ENCODE measurements at places on chromosomes 4 and X. TPM values are rescaled to one million over a fixed set of nuclear protein-coding genes. Genes with fewer than 3 reads are reported as not detected.

The FRMD7 gene
- polyA plus RNA-seq = not detected

The BEND2 gene
- not detected for polyA plus RNA-seq

DNA sequence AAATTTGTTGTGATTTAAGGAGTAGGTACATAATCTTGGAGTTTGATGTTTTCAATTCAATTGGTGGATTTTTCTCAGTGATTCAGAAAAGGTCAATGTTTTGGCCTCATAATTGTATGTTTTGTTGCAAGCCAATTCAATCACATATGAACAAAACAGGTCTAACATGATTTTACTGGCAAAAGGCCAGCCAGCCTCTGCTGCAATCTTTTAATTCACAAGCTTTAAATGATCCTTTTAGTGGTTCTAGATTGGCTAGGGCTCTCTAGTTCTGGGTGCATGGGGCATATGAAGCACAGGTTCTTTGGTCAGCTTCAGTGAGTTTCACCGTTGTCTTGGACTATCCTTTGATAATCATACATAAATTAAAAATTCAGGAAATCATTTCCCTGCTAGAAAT is 19.2 kb upstream of the SLC6A14 start:
- peak; percentile 26 for DNase-seq

DNA sequence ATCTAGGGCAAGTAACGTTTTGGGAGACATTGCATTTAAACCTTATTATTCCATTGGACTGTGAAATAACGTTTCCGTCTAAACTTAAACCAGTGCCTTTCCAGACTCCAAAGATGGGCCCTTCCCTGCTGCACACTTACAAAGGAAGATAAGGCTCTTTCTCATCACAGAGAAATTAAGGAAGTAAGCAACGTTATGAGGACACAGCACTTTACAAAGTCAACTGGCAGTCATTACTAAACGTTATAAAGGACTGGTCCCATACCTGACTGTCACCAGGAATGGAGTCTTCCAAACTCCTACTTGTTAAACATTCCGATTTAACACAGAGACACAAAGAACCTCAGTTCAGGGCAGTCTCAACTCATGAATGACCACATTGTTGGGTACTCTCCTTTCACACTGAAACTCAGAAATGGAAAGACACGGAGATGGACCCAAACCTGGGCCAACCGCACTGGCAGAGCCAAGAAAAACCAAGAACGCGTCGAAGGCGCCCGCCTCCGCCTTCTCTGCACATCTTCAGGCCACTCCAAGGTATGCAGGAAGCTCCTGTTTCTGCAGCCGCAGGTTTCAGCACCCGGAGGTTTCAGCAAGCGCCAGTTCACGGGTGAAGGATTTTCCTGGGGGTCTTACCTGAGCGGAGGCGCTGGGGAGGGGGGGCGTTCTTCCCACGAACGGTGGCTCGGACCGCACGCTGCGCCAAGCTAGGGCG is 670 bp downstream of the PAPSS1 start:
- peak; percentile 72 for DNase-seq

DNA sequence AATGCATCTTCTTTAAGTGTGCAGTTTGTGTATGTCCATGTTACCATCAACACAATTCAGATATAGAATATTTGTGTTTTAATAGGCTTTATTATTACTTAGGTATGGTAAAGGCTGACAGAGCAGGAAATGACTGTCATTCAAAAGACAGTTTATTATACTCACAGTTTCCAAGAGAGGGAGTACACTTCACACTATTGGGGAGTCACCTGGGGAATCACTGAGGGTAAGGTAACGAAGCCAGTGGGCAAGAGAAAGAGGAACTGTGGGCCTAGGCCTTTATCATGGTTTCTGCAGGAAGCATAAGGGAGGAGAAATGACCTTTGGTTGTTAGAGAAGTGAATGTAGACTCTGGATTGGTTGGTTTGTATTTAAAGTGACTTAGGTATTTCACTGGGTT is 235.1 kb upstream of the HCCS start:
- DNase-seq = no peak

DNA sequence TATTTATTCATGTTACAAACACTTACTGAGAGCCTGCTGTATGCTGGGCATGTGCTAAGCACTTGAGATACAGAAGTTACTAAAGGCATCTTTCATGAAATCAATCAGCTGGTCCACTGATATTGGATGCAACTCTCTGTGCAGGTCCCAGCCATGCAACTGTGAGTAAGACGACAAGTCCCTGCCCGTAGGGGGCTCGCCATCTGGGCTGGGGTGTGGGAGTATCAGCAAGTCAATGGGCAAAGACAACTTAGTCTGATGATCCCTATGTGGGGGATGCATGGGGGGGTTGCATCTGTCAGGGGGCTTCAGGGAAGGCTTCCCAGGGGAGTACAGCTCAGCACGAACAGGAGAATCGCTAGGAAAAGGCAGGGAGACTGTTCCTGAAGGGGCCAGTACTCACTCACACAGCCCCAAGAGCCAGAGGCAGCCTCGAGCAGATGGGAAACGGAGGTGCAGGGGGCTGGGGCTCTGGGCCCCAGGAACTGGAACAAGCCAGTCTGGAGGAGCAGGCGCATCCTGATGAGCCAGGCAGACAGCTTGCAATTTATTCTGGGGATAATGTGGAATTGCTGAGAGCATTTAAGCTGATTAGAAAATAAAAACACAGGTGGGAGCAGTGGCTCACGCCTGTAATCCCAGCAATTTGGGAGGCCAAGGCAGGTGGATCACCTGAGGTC is 40.2 kb downstream of the CRMP1 start:
- no peak for DNase-seq

DNA sequence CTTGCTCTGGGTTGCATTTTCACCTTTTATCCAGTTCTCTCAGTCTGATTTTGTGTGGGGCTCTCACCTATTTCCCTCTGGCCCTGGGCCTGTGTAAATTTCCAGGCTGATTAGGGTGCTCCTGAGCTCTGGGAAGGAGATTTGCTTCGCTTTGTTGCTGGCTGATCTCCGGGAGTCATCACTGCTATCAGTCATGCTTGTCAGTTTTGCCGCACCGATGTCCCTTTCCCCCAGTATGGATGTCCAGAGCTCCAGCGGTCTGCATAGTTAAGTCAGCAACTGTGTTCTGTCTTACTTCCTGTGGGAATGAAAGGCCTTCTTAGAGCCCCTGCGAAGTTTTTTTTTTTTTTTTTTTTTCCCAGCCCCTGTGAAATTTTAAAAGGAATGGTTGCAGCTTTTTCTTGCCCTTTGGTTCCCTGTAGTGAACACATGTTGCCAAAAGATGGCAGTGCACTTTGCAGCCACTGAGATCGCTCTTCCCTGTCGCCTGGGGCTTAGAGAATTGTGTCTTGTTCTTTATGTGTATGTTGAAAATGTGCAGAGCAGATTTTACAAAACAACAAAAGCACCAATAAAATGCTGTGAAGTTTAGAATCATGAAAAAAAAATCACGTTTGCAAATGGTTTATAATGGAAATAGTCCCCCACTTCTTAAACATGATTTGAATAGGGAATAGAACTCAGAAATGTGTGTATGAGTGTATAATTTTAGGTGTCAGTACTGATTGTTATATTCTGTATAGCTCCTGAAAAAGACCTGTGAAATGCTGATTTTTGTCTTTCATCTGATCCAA is 109.1 kb upstream of the SLC4A4 start:
- DNase-seq = no peak

The CCDC110 gene
- 0.08 TPM for polyA plus RNA-seq

- peak; percentile 54 for DNase-seq
These were observed 206.3 kb downstream of the SLC7A11 start for GRCh38 chr4:138035781-138036258.

- DNase-seq = no peak
These were observed 7.3 kb downstream of the NKX1-1 start for GRCh38 chr4:1398681-1399507.

The AGTR2 gene
- polyA plus RNA-seq = not detected

The KLKB1 gene
- not detected for polyA plus RNA-seq

The CCDC160 gene
- not detected for polyA plus RNA-seq

Measured in mammary epithelial cell (primary cell).